ENCODE measurements at places on chromosomes 13 and 19. TPM values are rescaled to one million over a fixed set of nuclear protein-coding genes. Genes with fewer than 3 reads are reported as not detected.
A peak's percentile ranks its signal among the peaks of the same experiment; 100 is the strongest.

The RNF113B gene
- not detected for polyA plus RNA-seq

The KLK15 gene
- not detected for polyA plus RNA-seq

DNA sequence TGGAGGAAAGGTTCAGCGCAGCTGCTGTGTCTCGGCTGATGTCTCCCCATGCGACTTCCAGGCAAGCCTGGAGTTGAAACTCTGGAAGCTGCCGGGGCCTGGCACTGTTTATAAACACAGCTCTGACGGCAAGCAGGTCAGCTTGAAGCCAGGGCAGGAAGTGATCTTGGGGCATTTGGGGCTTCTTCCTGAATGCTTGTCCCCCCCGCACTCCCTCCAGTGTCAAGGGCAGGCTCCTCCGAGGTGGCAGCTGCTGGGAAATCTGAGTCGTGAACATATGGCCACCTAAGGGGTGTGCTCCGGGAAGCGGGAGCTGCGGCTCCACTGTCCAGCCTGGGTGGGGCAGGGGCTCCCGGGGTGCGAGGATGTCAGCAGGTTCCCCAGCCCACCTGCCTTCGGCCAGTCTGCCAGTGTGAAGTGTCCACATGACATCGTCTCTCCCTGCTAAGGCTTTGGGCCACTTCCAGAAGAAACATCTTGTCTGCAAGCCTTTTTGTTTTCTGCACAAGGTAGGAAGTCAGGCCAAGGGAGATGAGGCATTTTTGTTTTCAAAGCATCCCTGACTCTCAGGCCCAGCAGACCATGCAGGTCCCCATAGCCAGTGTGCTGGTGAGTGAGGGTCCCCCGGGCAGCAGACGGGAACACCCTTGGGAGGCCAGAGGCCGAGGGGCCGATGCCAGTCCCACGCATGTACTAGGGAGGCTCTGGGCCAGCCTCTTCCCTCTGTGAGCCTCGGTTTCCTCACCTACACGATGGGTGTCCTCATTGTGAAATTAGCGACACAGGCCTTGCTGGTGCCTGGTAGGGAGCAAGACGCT is 2.7 kb downstream of the PIAS4 start:
- peak; percentile 36 for DNase-seq

The ZNF653 gene
- 2.9 TPM for polyA plus RNA-seq

DNA sequence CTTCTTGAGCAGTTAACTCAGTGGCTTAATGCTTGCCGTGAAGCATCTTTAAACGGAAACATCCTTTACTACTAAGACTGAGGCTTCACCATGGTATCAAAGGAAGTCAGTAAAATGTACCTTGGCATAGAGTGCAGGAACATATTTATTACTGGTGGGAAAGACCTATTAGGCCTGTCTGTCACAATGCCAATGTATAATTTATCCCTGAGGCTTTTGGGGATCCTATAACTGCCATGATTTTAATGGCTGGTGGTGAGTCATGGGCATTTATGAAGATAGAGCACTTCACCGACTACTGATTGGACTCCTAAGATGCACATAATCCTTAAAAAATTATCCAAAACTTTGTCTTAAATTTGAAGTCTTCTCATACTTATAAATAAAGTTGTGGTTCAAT is 79.6 kb downstream of the FGF14 start:
- no peak for DNase-seq

The ZNF728 gene
- polyA plus RNA-seq: 1.2 TPM

The OLFM2 gene
- 4.0 TPM for polyA plus RNA-seq

- DNase-seq: no peak
Observed at GRCh38 chr19:531753-532560, at the start of gene CDC34. TSS of gene CDC34 (plus strand) at chr19:531760. CDS start at chr19:531932, 172 bp downstream.

The SLITRK6 gene
- polyA plus RNA-seq: 0.38 TPM

DNA sequence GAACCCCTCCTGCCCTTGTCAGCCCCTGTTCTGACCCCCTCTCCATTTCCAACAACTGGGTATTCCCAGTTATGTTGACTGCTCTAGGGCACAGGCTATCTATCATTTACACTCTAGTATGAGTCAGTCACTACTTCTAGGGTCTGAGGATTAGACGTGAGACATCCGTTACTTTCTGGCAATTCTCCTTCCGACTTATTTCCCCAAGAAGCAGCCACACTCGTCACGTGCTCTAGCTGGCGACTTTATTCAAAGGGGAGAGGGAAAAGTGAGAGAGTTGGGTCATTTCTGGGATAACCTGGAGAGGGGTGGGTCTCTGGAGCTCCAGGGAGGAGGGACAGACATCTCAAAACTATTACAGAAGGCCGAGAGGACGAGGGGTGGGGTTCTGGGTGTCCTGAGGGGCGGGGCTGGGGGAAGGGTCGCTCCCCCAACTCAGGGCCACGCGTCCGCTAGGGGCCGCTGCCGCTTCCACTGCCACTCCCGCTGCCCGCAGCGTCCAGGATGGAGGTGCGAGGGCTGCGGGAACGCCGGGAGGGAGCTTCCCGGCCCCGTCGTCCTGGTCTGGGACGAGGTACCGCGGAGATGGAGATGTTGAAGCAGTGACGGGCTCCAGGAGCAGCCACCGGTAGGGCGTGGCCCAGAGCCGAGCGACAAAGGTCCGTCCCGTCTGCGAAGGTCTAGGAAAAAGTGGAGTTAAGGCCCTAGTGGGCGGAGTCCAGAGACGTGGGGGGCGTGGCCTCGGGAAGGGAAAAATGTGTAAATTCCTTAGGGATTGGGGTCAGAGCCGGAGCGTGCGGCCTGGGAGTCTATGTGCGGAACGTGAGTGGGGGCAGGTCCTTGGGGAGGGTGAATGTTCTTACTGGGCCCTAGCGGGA is 8.9 kb downstream of the RTBDN start:
- DNase-seq: no peak

DNA sequence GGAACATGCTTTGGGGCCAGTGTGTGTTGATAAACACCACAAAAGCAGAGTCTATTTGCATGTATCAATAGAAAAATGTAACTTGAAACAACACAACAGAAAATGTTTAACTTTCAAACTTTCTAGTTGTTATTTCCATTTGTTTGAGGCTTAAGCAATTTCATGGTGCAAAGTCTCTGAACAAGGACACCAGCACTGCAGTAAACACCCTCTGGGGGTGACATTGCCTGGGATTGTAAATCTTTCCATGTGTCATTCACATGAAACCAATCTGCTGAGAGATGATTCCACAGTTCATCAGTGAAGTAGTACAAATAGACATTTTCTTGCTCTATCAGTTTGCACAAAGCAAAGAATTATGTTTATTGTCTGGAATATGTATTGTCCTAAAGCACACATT is 124.5 kb downstream of the ITGBL1 start:
- DNase-seq: no peak

DNA sequence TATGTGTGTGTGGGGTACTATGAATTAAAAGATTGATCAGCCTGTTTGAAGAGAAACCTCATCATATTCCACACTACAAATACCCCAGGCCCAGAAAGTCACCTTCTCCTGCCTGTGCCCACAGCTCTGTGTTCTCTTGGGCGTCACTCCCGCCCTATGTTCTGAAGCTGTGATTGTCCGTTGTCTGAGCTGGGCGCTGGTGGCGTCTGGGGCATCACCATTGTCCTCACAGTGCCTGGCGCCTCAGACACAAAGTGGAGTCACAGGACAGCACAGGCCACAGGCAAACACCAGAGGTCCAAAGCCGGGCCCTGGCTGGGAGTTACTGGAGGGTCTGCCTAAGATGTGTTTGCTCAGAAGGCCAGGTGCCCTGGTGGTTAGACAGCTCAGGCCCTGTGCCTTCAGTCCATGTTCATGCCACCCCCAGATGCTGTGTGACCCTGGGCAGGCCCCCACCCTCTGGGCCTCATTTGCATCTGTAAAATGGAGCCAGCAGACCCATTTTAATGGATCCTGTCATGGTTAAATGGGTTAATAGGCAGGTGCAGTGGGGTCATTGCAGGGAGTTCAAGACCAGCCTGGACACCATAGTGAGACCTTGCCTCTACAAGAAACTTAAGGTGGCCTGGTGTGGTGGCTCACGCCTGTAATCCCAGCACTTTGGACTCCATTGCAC is 34.5 kb downstream of the DNM2 start:
- no peak for DNase-seq

DNA sequence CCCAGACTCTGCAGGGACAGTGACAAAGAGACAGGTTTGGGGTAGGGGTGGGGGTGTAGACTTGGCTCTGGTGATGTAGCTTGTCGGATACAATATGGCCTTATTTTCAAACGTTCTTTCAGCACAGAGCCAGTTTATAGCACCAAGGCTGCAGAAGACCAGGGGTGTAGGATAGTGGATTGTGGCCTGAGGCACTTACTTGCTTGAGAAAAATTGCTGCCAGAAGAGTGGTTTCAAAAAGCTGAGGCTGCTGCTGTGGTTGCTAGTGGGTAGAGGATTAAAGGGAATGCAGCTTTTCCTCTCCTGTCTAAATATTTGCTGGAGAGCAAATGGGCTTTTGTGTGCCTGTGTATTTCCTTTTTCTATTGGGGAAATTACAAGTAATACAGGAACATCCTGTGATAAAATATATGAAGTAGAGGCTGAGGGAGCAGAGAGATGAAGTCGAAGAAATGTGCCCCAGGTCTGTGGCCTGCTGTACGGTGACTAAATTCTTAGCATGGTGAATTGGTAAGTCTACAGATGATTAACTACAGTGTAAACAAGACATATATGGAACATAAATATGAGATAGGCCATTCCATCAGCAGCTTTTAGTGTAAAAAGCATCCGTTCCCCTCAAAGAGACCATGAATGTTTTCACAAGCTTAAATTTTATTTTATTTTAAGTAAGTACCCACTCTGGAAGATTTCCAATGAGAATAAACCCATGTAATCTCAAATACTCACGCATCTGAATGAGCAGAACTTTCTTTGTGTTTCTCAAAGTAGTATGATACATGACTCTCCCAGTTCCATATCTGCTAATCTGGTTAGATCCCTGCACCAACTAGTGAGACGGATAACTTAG is 112.9 kb downstream of the LRCH1 start:
- DNase-seq: no peak

The CYP4F8 gene
- polyA plus RNA-seq: not detected

The SELENOV gene
- polyA plus RNA-seq: 0.39 TPM

DNA sequence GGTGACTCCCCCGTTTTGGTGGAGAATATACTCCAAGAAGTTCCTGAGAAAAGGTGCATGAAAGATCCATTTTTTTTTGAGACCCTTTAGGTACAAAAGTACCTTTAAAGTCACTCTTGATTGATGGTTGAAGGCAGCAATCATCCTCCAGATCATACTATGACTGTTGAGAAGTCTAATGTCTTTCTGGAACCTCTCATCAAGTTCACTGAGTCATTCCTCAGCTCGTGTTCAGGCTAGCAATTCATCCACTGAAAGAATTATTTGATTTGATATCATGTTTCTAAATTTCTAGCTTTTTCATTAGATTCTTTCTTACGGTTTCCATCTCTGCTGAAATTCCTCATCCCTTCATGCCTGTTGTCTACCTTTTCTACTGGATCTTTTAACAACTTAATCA is 65.1 kb upstream of the GJB6 start:
- no peak for DNase-seq

DNA sequence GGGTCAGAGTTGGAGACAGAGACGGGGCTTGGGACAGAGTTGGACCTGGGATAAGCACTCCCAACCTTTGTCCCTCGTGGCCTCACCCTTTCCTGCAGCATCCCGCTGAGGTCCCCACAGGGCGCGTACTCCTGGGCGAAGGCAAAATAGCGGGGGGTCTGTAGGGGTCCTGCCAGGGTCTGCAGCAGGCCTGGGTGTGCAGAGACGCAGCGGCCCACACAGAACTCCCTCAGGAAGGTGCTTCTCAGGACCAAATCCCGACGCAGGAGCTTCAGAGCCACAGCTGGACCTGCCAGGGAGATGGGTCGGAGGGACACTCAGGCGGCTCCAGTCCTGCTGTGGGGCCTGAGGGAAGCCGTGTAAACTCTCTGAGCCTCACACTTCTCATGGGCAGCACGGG is 1.3 kb downstream of the SBK3 start:
- no peak for DNase-seq

The MBD3L3 gene
- polyA plus RNA-seq: not detected

DNA sequence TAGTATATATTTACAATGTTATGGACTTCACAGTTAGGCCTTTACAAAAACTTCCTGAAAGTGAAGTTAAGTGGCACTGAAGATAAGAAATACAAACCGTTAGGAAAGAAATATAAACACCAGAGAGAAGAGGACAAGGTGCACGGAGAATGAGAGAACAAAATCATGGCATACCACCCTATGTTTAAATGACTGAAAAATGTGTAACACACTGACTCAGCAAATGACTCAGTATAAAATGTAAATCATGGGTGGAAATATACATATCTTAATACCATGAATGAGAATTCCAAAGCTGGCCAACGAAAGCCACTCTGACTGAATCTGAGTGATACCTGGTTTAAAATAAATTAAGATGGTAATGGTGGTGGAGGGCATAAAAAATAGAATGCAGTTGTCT is 260.8 kb downstream of the DNAJC15 start:
- DNase-seq: no peak

- no peak for DNase-seq
Observed at GRCh38 chr13:102772042-102772425, 1.6 kb downstream of the TEX30 start.

The ZNF418 gene
- polyA plus RNA-seq: 3.4 TPM

The MYBPC2 gene
- 0.28 TPM for polyA plus RNA-seq

The C1QTNF9 gene
- 1.6 TPM for polyA plus RNA-seq

DNA sequence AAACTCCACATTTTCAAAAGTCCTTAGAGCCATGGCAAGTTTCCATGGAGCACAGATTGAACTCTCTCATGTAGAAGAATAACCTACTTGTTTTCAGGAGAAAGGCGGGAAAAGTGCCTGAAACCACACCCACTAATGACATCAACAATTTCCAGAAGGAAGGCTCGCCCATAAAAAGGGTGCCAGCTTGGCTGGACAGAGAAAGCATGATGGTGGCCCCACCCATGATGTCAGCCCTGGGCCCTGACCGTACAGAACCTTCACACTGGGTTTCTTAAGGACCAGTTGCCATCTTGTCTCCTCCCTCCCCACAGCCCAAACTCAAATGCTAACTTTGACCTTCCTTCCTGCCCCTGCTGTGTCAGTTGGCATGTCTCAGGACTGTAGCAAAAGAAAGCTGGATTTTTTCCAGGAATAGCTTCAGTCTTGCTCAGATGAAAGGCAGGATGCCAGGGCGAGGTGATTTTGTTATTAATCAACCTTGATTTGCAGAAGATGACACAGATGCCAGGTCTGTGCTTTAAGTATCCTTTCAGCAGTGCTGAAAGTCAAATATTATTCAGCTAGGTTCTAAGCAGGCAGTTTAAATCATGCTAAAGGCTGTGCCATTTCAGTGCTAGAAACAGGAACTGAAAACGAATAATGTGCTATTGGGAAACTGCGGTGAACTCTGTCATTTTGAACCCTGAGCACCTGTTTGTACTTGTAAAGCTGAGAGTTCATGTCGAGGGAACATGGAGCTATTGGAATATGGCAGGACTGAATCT is 89.5 kb upstream of the RFC3 start:
- DNase-seq: peak; percentile 18

DNA sequence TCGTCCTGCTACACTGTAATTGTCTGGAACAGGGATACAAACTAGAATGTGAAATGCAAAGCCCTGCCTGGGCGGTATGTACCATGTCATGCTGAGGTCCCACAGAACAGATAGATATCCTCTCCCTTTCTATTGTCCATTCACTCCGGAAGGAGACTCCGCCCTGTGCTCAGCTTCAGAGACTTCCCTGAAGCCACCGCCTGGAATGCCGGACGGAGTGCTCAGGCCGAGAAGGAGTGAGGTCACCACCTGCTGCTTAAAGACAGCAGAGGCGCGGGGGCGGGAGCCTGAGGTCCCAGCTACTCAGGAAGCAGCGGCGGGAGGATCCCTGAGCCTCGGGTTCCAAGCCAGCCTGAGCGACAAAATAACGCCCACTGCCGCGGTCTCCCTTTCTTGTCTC is 890 bp upstream of the ZNF611 start:
- DNase-seq: peak; percentile 63

- no peak for DNase-seq
Observed at GRCh38 chr13:40615619-40616018, 50.8 kb downstream of the FOXO1 start.
